ENCODE measurements at places on chromosomes 5 and 9.
A peak's percentile ranks its signal among the peaks of the same experiment; 100 is the strongest.

GRCh38 chr9:105832096-105832710 lies 137.9 kb downstream of the TMEM38B start:
- DNase-seq, result no peak

DNA sequence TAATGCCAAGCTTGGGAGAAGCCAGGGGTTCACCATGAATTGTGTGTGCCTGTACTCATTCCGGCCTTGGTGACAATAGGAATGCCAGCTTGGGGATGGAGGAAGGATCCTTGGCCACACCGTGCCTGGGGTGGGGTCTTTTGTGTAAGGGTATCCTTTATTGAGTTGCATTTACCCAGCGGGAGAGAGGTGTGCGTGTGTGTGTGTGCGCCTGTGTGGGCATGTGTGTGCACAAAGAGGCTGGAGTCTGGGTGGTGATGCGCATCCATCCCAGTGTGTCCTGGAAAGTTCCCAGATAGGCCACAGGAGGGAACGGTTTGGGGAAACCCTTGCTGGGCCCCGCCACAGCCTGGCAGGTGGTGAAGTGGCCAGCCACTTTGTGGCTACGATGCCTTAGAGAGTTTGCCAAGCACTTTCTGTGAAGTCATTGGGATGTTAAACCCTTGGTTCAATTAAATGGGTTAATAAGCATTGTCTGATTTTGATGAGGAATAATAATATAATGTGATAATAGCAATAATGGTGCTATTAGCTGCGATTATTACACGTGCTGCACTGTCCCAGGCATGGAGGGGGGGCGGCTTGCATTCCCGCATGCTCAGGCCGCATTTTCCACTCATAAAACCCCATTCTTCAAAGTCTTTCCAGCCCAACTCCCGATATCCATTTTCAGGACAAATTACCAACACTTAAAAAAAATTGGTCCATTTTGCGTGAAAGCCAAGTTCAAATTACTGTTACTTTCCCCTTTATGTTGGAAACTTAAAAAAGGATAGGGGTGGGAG lies 13.7 kb downstream of the PITX1 start:
- no peak for DNase-seq

- DNase-seq, result no peak
These were observed 237.8 kb downstream of the PAPPA start for GRCh38 chr9:116391306-116391900.

- no peak for DNase-seq
These were observed 329.3 kb upstream of the TLE4 start for GRCh38 chr9:79242489-79242888.

GRCh38 chr9:137715321-137715720 lies 96.5 kb downstream of the EHMT1 start:
- DNase-seq, result no peak

DNA sequence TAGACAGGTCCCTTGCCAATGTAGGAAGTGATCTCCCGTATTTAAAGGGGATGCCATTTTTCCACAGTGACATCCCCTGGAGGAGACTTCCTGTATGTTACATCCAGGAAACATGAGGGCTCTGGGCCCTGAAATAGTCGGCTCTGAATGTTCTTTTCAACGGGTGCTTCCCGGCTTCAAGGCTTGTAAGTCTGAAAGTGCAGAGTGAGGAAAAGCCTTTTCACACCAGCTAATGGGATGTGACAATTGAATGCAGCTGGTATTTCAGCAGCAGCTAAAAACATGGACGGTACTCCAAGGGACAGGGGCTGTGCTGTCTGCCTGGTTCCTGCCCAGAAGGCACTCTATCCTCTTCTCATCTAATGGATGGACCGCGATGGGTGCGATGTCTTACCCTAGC lies 1.4 kb downstream of the IL9 start:
- no peak for DNase-seq

DNA sequence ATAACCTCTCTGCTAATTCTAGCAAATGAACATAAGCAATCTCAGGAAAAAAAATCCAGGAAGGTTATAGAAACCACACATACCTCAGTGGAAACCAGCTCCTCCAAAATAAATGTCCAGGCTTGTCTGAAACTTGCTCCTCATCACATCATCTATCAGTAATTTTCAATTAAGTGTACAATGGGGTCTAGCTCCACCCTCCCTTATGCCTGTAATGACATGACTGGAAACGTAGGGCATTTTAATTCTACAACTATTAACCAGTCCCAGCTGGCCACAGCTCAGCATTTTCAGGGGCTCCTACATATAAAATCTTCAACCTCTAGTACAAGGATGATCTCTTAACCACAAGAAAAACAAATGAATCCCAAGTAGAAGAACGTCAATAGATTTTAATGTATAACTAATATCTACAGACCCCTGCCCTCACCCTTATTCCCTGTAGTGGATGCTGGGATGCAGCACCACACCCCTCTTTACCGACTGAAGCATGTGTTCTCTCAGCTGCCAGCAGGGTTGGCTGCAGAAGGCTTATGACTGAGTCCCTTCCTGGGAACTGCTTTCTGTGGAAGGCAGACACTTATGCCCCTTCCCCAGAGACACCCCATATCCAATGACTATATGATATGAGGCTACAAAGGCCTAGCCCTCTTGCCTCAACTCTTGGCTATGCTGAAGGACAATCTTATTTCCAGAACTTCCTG lies 6.8 kb downstream of the TSSK1B start:
- no peak for DNase-seq

DNA sequence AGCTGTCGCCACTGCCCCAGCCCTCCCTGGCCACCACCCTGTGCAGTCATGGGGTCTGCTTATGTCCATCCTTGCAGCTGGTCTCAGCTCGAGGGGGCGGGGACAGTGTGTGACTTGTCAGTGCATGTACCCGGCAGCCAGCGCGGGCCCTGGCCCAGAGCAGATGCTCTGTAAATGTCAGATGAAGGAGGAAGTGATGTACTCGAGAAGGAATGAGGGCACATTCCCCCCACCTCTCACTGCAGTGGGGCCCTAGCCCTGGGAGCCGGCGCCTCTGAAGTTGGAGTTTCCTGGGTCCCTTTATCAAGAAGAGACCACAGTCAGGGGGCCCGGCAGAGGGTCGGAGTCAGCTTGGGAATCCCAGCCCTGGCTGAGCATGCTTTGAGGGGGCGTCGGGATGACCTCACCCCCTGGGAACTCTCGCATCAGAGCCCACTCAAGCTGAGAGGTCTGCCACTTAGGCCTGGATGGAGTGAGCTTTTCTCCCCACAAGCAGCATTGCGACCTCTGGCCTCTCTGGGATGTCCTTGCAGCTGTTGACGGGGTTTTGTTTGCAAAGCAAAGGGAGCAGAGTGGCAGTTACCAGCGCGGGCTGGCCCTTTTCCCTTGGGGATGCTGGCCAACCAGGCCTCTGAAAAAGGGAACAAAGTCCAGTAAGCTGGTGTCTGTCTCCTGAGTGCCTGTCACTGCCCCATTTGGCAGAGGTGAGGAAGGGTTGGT lies 19.0 kb downstream of the NEURL1B start:
- peak; percentile 65 for DNase-seq

DNA sequence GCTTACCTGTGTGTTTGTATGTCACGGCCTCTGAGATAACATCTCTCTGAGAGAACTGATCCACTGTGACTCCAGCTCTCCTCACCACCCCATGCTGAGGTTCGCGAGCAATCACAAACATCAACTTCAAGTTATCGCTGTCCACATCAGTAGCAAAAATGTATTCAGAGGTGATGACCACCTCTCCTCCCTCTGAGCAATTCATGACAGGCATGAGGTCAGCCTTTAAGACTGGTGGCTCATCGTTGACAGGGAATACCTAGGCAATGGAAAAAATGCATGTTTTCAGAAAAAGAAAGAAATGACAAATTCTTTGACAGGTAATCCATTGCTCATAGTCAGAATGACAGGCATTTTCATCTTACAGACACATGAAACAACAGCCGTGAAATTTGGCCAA lies 90.3 kb upstream of the CER1 start:
- DNase-seq, result no peak

DNA sequence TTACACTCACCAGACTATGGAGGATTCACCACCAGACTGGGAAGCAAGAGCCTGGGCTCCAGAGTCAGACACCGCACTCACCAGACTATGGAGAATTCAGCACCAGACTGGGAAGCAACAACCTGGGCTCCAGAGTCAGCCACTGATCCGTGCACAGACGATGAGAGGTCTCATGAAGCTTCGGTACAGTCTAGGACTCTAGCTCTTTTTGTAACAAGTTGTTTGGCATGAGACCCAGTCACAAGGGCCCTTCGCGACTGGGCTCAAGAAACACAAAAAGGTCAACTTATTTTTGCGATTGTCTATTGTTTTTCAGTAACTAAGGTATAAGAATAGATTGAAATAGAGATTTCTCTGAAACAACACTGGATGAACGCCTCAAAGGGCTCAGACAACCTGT lies 192.7 kb upstream of the ADAMTSL1 start:
- DNase-seq, result no peak

DNA sequence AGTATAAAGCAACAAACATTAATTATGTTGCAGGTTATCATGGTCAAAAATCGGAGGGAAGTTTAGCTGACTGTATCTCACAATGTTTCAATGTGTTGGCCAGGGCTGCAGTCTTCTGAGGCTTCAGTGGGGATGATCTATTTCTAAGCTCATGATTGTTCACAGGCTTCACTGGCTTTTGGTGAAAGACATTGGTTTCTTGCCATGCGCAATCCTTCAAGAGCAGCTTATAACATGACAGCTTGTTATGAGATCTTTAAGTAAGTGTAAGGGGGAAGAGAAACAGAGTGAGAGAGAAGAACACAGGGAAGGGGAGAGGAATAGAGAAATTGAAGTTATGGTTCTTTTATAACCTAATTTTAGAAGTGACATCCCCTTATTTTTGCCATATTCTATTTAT lies 385.9 kb upstream of the CHD1 start:
- no peak for DNase-seq

DNA sequence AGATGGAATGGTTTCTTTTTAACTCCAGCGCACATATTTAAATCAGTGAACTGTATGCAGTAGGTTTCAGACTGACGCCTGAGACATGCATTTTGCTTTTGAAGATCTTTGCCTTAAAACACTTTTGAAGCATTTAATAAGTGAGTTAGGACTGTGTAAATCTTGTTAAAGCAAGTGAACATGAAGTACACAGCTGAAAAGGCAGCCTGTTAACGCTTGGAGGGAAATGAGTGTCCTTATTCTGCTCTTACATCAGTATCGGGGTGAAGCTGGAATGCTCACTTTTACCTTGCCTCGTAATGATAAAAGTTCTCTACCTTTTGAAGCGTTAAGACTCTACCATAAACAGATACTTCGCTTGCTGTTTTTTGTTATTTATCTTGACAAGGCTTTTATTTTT lies 552.2 kb downstream of the ZNF608 start:
- DNase-seq, result no peak

GRCh38 chr9:81072758-81073157 lies 616.6 kb downstream of the TLE1 start:
- DNase-seq, result no peak

DNA sequence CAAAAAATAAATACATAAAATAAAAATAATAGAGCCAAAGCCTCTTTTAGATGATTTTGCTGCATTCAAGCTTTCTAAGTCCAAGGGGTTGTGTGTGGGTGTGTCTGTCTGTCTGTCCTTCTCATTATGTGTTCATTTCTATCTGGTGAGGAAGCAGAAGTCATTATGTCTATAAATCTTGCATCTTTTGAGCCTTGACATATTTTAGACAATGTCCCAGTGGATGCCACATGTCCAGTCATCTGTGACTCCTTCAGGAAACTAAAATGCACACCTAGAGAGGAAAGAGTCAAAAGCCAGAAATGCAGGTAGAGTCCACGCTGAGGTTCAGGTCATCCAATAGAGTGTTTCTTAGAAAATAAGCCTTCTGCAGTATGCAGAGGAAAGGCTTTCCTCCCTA lies 80.9 kb downstream of the GALNT10 start:
- no peak for DNase-seq

GRCh38 chr5:154708846-154709245 lies 46.3 kb upstream of the LARP1 start:
- DNase-seq, result no peak

GRCh38 chr5:89011778-89012711 lies 129.1 kb upstream of the MEF2C start:
- DNase-seq, result no peak

DNA sequence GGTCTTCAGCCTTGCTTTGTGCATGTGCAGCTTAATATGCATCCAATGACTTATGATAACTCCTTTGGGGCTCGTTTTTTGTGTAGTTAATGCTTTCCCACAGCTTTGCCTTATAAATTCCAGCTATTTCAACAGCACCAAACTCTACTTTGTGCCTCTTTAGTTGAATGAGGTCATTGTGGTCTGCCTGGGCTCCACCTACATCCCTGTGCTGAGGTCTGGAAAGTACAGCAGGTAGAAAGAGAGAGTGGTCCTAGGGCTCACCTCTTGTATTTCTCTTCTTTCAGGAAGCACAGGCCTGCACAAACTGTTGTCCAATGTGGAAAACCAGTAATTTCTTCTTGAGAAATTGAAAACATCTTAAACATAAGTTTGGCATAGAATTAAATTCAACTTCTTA lies 167.2 kb downstream of the XRCC4 start:
- DNase-seq, result no peak

GRCh38 chr5:73370640-73371583 lies 77.7 kb downstream of the FOXD1 start:
- no peak for DNase-seq

DNA sequence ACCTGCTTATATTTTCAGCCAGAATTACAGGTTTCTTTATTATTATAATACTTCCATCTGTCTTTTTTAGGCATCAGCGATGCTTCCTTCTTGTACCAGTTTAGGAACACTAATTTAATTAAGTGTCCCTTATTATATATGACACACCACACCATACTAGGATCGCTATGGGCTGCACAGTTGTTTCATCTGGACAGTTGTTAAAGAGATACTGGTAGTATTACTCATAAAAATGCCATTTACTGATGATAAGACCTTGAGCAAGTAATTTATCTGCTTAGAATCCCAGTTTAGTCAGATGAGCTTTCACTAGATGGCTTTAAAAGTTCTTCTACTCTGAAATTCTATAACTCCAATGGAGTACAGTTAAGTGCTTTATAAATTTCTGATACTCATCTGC lies 17.1 kb downstream of the ARSK start:
- no peak for DNase-seq

GRCh38 chr5:152542741-152543140 lies 137.7 kb upstream of the NMUR2 start:
- DNase-seq, result peak; percentile 18

- no peak for DNase-seq
These were observed 52.7 kb upstream of the ZNF618 start for GRCh38 chr9:113823421-113823820.

- no peak for DNase-seq
These were observed 210.5 kb downstream of the FSTL4 start for GRCh38 chr5:133401731-133402347.

GRCh38 chr5:127260686-127261085 lies 29.9 kb upstream of the MEGF10 start:
- no peak for DNase-seq

DNA sequence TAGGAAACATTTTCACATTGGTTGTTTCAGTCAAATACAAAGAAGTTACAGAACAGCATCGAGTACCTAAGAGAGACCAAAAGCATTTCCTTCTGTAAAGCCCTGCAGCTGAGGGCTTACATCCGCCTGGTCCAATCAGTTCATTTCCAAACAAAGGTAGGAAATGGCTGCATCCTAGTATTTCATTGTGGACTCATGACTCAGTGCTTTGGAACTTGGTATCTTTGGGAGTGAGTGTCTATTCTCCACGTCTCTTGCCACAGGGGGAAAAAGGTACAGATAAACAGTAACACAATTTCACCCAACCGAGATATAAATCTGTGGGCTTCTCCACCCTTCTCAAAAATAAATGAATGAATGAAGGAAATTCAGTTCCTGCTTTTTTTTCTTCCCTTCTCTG lies 75.4 kb downstream of the NFIB start:
- DNase-seq, result no peak

GRCh38 chr5:88825584-88826315 lies 57.2 kb downstream of the MEF2C start:
- no peak for DNase-seq
